GDM1 (cell line): ENCODE measurements at places on chromosomes 5 and 9.

GRCh38 chr9:78533500-78533899 is 236.6 kb downstream of the PSAT1 start:
- no peak for DNase-seq

GRCh38 chr5:96370976-96371375 is 62.1 kb downstream of the PCSK1 start:
- DNase-seq, result no peak

DNA sequence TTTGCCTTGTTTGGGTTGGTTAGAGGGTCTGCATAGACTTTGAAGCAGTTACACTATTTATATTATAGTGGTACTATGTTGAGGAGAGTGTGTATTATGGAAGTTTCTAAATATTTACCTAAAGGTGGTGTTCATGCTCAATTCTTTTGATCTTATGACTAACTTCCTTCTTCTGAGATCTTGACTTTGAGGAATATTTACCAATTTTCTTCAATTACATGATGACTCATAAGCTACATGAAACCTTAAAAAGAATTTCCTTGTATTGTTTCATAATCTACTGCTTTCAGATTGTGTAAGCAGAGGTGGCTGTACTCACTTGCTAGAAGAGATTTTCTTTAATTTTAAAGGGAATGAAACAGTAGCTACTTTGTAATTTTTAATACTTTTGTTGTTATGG is 276.1 kb downstream of the TAF11L14 start:
- no peak for DNase-seq

DNA sequence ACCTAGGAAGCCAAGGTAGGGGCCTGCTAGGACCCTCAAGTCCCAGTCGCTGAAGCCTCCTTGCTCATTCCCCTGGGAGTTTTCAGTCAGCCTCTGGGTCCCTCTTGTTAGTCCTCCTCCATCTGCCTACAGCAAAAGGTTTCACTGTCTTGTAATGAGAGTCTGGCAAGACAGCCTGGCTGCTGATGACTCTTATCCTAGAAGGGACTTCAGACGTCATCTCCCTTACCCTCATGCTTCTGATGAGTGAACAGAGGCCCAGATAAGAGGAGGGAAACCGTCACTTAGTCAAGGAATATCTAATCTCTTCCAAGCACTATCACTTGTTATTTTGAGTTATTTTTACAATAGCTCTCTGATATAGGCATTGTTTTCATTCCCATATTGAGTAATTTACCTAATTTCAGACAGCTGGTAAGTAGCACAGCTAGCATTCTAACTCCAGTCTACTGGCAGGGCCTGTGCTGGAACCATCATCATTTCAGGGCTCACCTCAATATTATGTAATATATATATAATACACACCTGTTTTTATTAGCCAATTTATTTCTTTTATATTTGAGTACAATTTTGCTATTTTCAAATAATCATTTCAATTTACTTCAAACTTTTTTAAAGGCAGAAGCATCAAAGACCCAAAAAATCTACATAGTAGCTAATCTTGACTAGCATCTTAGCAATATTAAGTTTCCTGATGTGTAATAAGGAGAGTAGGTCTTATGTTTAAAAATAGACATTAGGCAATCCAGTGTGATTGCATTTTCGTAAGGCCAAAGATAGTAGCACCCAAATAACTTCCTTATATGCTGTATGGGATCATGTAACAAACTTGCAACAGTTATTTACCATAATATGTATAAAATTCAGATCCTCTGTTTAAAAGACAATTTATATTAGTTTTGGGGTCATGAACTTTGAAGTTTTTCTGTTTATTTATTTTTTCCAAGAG is 7.9 kb downstream of the CMYA5 start:
- no peak for DNase-seq

DNA sequence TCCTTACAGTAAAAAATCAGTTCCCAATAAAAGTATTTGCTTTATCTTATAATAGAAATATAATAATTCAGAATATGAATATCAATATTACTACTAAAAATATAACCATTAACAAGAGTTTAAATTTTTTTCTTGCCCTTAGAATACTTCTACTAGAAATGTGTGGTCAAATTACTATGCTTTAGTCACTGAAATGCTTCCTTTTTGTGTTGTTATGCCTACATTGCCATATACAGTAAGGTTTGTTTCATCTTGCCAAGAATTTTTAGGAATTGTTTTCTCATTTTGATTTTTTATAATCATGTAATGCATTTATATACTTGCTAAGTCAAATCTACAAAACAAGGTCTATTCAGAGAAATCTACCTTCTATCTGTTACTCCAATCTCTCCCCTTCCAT is 181.7 kb downstream of the CDK5RAP2 start:
- DNase-seq, result no peak

DNA sequence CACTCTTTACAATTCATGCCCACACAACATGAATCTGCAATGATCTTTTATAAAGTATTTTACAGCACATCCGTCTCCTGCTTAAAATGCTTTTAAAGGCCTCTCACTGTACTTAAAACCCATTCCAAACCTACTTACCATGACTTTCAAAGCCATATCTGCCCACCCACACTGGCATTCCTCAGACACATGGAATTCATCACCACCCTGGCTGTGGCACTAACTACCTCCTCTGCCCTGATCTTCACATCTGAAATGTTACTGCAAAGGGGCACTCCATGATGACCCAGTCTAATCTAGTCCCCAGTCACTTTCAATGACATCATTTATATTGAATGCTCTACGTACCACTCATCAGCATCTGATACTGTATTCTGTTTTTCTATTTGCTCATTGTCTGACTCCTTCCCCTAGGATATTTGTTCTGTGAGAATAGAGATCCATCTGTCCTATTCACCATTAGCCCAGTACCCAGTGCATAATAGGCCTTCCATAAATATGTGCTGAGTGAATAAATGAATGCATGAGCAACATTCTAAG is 193.2 kb upstream of the KIF2A start:
- DNase-seq, result no peak

- DNase-seq, result no peak
Measured at GRCh38 chr9:83069651-83070050, 6.7 kb upstream of the RASEF start.
